AG09319 (cell line): ENCODE measurements at places on chromosomes 7 and 10.

- no peak for DNase-seq
Measured at GRCh38 chr10:19947215-19947614, 131.0 kb downstream of the PLXDC2 start.

- no peak for DNase-seq
Measured at GRCh38 chr7:18191862-18192625, 164.4 kb upstream of the PRPS1L1 start.

GRCh38 chr7:100675105-100675451, 1.5 kb downstream of the GNB2 start:
- DNase-seq: no peak

DNA sequence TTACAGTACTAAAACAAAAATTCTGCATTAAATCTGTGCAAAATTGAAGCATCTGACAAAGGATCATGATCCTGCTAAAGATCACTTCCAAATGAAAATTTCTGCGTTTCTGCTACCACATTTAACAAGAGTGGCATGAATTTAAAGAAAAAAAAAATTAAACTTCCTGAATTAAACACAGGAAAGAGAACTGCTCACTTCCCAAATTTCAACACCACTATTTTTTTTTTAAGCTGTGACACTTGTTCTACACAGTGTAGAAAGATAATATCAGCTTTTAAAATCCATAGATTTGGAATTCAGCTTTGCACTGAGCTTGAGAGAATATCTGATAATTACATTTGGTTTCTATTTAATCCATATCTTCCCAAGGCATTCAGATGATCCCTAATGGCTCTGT, 73.6 kb downstream of the EPC1 start:
- DNase-seq: no peak

DNA sequence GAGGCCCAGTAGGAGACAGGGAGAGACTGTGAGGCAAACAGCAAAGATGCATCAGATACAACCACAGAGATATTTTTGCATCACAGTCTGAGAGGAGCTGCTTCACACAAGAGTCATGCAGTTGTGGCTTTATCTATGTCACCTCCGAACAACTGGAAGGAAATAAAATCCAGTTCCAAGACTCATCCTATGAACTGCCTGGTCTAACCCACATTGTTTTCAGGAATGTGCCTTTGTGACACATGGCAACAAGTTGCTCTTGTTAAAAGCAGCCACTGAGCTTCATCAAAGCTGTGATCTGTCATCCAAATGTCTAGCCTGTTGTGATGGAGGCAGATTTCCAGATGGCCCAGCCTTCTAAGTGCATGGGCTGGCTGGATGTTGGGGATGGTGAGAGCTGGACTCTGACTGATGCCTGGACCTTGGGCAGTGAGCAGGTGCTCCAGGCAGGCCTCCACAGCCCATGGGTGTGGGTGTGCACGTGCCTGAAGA, 255.0 kb downstream of the BMPER start:
- no peak for DNase-seq

- no peak for DNase-seq
Measured at GRCh38 chr10:107915215-107915610, 750.7 kb upstream of the SORCS1 start.

DNA sequence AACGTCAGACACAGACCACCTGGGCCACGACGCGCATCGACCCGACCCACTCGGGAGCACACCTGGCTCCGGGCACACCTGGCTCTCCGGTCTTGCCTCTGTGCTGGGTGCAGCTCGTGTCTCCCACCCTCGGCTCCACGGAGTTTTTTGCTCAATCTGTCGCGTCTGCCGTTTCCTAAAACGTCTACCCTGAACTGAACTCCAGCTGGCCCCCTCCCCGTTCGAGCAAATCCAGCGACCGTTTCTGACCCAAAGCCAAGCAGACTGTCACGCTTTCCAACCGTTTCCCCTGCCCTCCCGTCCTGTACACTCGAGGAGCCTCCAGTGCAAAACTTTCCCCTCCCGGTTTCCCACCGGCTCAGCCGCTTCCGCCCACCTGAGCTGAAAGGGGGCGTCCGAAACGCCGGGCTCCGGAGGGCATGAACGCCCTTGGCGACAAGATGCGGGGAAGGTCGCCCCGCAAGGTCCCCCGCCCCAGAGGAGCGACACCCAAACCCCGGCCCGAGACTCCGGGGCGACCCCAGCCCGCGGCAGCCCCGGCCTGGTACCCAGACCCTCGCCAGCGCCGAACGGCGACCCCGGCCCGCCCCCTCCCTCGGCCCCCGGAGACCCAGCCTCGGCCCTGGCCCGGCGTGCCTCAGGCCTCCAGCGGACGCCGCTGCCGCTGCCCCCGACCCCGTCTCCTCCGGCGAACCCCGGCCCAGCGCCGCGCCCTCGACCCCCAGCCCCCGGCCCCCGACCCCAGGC, 557 bp downstream of the CYTH3 start:
- DNase-seq: no peak

DNA sequence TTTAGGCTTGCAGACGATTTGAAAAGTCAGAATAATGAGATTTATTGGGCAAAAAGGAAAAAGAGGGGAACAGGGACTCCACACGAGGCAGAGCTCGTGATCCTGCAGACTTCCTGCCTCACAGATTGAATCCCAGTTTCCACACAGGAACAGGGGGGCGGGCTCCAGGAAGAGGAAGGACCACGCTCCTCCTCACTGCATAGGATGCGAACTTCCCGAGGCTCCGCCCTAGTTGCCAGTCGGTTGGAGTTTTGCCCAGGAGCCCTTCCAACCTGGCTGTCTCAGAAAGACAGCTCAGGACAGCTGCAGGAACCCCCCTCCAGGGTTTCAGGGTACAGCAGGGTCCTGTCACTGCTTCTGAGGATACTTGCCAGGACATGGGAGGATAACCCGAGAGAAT, 488.3 kb upstream of the ADARB2 start:
- no peak for DNase-seq

DNA sequence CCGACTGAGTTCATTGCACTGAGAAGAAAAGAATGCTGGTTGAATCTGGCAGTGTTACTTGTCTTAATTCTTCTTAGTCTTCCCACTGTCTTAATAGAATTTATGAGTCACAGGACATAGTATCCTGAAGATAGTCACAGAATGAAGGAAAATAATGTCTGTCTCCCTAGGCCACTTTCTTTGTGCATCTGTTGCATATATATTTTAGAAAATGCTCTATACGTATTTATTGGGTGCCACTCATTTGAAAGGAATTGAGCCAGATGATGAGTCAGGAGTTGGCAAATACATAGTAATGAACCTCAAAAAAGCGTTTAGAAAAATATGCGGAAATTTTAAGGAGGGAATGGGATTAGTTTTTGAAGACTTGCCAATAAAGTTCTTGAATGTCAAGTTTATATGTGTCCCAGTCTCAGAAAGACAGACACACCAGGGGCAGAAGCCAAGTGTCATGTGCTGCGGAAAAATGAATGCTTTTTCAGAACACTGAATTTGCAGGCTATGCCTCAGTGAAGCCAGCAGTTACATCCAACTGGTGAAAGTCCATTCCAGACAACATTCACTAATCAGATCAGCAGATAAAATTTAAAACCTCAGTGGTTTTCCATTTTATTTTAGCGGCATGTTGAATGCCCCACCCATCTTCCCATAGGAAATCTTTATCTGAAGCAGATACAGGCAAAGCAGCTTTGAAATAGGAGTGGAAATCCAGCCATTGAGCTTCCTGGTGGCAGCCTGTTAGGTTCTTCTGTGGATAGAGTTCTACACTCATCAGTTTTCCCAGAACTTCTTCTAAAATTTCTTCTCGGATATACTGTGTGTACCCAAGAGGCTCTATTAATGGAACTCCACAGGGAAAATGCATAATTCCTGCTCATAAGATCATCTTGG, 308.4 kb downstream of the BICC1 start:
- no peak for DNase-seq

- no peak for DNase-seq
Measured at GRCh38 chr10:71424496-71425194, 27.9 kb downstream of the CDH23 start.

GRCh38 chr10:80870282-80870681, 332.6 kb downstream of the SH2D4B start:
- DNase-seq: no peak

GRCh38 chr10:75468612-75469005, 37.2 kb downstream of the LRMDA start:
- no peak for DNase-seq

DNA sequence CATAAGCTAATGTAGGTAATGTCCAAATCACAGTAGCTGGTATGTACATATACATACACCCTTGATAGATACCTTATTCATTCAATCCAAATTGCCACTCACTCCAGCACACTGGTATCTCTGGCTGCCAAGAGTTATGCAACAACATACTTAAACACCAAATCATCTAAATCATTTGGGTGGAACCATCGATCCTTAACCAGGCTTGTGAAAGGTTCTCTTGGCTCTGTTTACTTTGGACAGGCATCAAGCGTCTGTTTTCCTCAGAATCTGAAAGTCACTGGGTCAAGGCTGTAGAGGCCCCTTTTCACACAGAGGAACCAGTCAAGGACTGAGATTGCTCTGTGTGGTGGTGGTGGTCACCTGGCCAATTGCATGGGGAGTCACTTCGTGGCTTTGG, 24.6 kb downstream of the JAZF1 start:
- DNase-seq: peak; percentile 43

DNA sequence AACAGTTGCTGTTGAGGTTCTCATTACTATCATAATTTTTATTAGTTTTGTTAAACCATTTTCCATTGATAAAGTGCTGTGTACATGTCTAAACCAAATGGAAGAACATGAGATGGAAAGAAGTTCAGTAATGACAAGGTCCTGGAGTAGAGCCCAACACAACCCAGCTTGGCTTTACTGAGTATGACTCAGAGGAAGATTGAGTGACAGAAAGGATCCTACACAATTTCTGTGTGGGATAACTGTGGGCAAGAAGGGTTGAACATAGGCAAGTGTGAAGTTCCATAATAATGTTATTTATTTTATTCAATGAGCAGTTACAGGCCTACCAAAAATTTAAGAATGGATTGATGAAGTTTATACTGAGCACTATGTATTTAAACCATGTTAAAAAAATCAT, 15.9 kb downstream of the PRKG1 start:
- no peak for DNase-seq

DNA sequence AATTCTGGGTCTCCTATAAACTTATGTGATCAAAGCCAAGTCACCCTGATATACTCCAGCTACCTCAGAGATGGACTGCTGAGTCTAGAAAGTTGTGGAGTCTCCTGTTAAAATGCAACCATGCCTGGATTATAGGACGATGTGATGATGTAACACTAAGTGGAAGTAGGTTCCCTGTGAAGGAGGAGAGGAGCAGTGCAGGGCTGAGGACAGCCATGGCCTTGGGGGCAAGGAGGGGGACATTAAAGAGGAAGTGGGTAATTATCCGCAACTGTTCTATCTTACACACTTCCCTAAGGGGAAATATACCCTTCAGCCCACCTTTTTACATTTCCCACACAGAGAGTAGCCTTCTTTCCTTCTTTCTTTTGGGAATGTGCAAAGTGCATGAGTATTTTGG, 63.8 kb downstream of the MTPN start:
- no peak for DNase-seq

- DNase-seq: no peak
Measured at GRCh38 chr10:78749898-78750297, 318.9 kb upstream of the ZMIZ1 start.

DNA sequence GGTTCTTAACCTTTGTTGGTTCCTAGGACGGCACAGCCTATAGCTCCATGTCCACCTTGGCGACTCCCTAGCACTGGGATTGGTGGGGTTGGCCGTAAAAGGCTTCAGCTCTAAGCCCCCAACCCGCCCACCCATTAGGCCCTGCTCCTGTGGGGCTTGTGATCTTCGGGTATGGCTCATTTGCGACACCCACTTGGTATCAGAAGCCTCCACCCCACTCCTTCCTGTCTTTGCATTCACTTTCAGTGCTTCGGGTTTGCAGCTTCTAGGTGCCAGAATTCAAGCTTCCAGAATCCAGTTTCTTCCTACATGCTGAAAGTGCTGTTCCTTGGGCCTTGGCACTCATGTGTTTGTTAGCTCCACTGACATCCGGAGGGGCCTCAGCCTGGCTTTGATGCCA, 39.5 kb downstream of the HABP2 start:
- DNase-seq: no peak

DNA sequence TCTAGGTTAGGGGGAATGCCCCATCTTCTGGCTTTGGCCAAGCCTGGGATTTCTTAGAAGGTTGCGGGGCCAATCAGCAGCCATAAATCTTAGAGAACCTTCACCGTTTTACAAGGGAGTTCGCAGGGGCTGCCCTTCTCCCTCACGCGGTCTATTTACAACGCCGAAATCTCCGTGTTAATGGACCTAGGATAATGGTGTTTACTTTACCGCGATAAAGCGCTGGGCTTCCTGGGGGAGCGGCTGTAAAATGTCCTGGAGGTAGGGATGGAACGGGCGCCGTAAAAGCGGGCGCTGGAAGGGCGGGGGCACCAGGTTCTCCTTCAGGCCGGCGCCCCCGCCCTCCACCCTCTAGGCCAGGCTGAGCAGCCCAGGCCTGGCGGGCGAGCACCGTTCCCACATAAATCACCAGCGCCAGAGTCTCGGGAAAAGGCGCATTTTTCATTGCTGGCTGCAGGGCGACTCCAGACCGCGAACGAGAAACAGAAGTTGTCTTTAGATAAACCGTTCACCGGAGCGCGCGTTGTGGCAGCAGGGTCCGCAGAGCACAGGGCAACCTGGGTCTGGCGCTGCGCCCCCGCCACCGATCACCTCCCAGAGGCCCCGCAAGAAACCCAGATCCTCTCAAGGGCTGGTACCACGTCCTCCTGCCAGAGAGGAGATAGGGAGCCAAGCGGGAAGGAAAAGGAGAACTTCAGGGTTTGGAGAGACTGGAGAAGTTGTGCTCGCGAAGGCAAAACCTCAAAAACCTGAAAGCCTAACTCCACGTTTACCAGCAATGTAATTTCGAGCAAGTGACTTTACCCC, 12.5 kb upstream of the NKX2-3 start:
- no peak for DNase-seq

DNA sequence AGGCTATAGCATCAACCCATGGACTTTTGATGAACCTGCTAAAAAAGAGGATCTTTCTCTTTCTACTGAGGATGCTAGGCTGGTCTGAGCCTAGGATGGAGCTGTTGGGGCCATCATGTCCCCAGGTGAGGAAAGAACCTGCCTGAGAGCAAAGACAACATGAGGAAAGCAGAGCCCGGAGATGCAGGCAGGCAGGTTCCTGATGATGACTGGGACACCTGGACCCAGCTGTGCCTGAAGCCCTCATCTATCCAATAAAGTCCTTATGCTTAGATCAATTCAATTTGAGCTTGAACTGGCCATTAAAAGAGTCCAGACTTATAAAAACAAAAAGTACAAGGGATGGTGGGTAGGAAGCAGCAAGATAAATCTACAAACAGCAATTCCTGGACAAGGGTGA, 48.9 kb downstream of the KIFBP start:
- DNase-seq: no peak
